Progenitor cell of endocrine pancreas (in vitro differentiated cells): ENCODE measurements at places on chromosomes 3 and 15.

GRCh38 chr3:113285741-113286140 lies 74.4 kb downstream of the BOC start:
- DNase-seq, result no peak

GRCh38 chr3:49654176-49654825 lies 19.9 kb upstream of the APEH start:
- no peak for DNase-seq

DNA sequence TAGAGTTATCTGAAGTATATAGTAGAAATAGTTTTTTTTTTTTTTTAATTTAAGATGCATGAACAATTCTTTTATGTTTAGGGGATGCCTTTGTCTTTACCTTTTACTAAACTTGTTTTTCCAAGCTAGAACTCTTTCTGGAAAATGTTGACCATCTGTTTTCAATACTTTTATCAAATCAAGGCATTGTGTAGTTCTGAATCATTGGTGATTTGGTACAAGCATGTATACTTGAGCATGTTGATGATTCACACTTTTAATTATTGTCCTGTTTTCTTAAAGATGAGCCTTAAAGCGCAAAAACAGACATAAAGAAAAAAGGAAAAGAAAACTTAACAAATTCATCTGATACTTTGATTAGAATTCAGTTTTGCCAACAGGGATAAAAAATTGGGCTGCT lies 28.3 kb downstream of the PDCD6IP start:
- DNase-seq, result no peak

DNA sequence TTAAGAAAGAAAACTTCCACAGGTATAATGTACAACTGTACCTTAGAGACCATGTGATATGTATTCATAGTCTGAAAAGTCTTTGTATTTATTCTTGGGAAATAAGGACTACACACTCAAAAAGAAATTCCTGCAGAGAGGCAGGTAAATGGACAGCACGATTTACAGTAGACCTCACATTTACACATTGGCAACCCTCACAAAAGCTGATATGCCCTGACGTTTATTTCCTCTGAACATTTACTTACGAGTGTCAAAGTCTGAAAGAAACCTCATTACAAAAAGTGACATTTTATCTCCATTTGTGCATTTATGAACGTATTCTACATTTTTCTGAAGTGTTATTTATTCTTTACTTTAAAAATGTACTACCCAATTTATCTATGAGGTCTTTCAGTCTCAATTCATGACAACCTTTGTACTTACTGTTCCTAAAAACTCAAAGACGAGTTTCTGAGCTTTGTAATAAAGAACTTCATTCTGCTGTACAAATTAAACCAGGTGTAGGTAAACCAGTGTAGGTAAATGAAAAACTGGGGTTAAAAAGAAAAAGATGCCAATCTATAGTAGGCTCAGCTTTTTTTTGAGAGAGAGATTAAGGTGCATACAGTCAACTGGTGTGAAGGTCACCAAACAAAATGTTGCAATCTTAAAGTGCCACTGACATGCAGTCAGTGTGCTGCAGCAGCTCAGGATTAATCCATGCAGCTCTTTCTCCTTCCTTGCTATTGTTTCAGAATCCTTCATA lies 44.3 kb downstream of the THRB start:
- no peak for DNase-seq

DNA sequence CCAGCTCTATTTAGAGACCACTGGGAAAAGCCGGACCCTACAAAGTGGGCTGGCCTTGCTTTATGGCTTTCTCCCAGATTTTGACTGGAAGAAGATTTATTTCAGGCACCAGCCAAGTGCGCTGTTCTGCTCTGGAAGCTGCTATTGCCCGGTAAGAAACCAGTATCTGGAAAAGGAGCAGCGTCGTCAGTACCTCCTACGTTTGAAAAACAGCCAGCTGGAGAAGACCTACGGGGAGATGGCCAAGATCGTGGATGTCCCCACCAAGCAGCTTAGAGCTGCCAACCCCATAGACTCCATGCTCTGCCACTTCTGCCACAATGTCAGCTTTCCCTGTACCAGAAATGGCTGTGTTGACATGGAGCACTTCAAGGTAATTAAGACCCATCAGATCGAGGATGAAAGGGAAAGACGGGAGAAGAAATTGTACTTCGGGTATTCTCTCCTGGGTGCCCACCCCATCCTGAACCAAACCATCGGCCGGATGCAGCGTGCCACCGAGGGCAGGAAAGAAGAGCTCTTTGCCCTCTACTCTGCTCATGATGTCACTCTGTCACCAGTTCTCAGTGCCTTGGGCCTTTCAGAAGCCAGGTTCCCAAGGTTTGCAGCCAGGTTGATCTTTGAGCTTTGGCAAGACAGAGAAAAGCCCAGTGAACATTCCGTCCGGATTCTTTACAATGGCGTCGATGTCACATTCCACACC lies 60.9 kb downstream of the PXYLP1 start:
- no peak for DNase-seq
